ENCODE measurements at places on chromosomes 6 and 20. TPM values are rescaled to one million over a fixed set of nuclear protein-coding genes. Genes with fewer than 3 reads are reported as not detected.

RAET1G gene
- total RNA-seq = 7.7 TPM

SIRPB2 gene
- total RNA-seq = not detected

C6orf15 gene
- not detected for total RNA-seq

KHDRBS2 gene
- total RNA-seq = not detected

GPR6 gene
- total RNA-seq = not detected

Data from A549 treated with ZK216348 at 1 μM for 4 hours (cell line).